ENCODE measurements at places on chromosomes 13 and 19. TPM values are rescaled to one million over a fixed set of nuclear protein-coding genes. Genes with fewer than 3 reads are reported as not detected.

Gene CPAMD8
- total RNA-seq = 0.43 TPM

Gene SPACA4
- total RNA-seq = not detected

Gene ZNF682
- 13.3 TPM for total RNA-seq

Gene ZNF90
- 21.8 TPM for total RNA-seq

Gene CD79A
- 27.5 TPM for total RNA-seq

GRCh38 chr13:97307882-97308624, 85.9 kb downstream of the MBNL2 start:
- DNase-seq = no peak

- DNase-seq = no peak
Observed at GRCh38 chr19:14901675-14902260, 15.8 kb upstream of the OR7A17 start.

DNA sequence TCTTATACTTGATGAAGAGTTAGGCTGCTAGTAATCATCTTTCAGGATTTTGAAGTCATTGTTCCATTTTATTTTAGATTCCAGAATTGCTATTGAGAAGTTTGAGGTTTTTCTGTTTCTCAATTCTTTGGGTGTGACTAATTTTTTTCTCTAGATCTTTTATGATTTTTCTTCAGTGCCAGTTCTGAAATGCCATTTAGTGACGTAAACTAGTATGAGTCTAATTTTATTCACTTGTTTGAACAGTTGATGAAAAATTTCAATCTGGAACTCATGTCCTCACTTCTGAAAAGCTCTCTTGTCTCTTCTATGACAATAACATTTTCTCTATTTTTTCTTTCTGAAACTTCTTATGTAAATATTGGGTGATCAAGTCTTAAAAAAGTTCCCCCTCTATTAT, 188.5 kb upstream of the HTR2A start:
- DNase-seq = no peak

DNA sequence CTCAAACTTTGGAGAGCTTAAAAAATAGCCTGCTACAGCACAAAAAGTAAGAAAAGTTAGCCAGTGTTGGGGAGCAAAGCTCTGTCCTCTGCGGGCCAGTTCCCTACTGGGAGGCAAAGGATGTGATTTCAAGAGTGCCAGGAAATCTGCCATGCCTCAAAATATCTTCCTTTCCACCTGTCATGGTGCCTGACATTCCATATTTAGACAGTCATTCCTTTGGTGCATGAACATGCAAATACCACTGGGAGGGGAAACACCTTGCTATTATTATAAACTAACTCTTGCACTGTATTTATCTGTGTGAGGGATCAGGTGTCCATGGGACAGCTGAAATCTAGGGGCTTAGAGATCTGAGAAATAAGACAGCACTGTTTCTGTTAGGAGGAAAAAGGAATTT, 10.3 kb downstream of the FREM2 start:
- DNase-seq = no peak

- no peak for DNase-seq
Observed at GRCh38 chr19:8391198-8392016, 1.2 kb downstream of the RAB11B start.

GRCh38 chr13:110070511-110071120, 236.3 kb downstream of the COL4A1 start:
- no peak for DNase-seq

GRCh38 chr19:13825489-13826441, 30.5 kb downstream of the ZSWIM4 start:
- no peak for DNase-seq

DNA sequence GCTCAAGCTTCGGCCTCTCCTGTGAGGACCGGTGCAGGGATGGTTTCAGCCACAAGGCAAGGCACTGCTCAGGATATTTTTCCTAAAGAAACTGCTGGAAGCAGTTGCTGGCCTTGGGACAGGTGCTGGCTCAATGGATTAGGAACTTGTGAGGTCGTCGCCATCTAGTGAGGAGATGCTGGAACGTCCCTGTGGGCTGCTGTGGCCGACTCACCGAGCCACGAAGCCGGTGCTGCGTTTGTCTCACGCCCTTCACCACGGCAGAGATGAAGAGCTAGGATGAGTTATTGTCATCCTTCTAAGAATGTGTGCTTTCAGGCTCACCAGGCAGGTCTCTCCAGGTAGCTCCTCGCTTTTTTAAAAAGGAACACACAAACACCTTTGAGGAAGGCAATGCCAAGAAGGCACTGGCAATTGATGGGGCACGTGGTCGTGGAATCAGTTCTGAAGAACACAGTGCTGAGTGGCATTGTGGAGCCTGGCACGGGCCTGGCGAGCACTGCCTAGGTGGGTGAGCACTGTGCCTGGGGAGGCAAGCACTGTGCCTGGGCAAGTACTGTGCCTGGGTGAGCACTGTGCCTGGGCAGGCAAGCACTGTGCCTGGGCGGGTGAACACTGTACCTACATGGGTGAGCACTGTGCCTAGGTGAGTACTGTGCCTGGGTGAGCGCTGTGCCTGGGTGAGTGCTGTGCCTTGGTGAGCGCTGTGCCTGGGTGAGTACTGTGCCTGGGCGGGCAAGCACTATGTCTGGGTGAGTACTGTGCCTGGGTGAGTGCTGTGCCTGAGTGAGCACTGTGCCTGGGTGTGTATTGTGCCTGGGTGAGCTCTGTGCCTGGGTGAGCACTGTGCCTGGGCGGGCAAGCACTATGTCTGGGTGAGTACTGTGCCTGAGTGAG, 140.4 kb downstream of the TEX29 start:
- DNase-seq = no peak

DNA sequence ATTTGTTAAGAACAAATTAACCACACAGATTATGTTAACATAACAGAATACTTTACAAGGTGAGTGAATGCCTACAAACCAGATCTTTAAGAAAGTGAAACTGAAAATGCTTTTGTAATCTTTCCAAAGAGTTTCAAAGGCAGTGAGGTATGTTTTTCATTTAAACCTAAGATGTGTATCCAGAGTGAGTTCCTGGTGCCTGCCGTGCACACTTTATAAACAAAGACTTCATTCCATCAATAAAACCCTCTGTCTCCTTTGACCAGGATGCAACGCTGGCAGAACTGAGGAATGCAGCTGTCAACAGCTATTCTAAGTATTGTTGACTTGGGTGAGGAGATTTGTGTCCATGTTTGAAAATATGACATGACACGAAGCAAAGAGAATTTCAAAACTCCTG, 344.6 kb downstream of the DNAJC15 start:
- DNase-seq = no peak

All from activated T-cell treated with anti-CD3 and anti-CD28 coated beads, Interleukin-2, amount 50 U/mL, for 72 hours (primary cell).